ENCODE measurements at places on chromosomes 7 and 10.

- DNase-seq = no peak
These were observed 11.3 kb upstream of the MRPS24 start for GRCh38 chr7:43880596-43880995.

GRCh38 chr7:131873581-131873980, 317.2 kb upstream of the PODXL start:
- DNase-seq = no peak

- no peak for DNase-seq
These were observed 119.6 kb downstream of the DOCK1 start for GRCh38 chr10:127024685-127025435.

GRCh38 chr10:34207343-34207742, 607.8 kb downstream of the PARD3 start:
- DNase-seq = no peak

- DNase-seq = no peak
These were observed 104.7 kb downstream of the DGKI start for GRCh38 chr7:137742051-137742450.

DNA sequence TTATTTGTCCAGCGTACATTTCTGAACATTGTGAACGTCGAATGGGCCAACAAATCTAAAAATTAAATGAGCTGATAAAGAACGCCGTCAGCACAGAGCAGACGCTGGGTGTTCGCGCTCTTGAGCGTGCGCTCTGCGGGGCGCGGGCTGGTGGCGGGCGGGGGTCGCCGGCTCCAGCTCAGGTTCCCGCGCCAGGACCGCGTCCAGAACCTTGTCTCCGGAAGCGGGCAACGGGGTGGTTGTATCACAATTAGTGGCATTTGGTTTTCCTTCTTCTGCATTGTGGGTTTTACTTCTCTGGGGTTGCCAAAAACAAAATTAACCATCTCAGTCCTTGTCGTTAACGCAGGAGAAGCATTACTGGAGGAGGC, 2.4 kb downstream of the CYP2E1 start:
- DNase-seq = no peak

- DNase-seq = no peak
These were observed 75.4 kb downstream of the FAM171A1 start for GRCh38 chr10:15295537-15296325.

DNA sequence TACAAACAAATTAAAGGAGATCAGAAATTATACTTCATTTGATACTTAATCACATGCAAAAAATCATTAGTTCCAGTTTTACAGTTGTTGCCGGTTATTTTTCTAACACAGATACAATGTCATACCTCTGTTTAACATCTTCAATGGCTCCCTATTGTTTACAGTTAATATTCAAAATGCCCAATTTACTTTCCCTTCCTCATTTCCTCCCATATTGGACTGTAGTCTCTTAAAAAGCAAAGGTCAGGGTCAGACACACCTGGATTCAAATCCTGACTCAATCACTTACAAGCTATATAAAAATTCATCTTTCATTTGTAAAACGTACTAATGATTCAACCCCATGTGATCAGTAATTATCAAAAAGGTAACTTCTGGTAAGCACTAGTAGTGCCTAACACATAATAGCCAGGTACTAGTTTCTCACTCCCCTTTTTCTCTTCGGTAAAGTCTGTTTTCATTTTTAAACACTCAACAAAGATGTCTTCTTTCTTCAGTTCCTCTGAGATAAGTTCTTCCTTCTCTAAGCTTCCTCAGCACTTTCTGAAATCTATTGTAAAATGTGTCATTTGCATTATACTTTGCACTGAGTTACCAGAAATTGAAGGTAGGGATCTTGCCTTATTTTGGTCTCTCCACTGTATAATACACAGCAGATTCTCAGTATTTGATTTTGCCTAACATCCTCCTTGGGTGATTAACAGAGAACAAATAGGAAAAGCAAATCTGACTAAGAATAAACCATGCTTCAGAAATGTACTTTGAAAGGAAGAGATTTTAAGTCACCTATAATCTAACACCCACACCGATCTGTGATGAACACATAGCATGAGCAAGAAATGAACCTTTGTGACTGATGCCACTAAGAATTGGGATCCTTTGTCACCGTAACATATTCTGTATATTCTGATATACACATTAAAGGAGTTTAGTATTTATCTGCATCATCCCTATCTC, 16.1 kb downstream of the KMT2C start:
- DNase-seq = no peak

GRCh38 chr7:131835141-131835540, 278.7 kb upstream of the PODXL start:
- no peak for DNase-seq

DNA sequence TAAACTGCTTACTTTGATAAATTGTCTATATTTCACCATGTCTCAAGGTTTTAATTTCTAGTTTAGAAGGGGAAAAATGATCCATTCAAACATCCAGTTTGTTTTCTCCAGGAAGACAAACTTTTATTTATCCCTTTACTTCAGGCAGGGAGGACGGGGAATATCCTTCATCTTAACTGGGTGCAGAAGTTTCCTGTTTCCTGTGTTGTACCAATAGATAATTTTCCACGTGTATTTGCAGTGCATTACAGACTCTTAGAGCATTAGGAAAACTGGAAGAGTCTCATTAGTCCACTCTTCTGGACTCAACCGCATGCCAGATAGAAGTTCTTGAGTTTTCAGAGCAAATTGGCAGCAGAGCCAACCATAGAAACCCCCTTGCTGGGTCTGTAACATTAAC, 39.4 kb upstream of the PIP4K2A start:
- no peak for DNase-seq

DNA sequence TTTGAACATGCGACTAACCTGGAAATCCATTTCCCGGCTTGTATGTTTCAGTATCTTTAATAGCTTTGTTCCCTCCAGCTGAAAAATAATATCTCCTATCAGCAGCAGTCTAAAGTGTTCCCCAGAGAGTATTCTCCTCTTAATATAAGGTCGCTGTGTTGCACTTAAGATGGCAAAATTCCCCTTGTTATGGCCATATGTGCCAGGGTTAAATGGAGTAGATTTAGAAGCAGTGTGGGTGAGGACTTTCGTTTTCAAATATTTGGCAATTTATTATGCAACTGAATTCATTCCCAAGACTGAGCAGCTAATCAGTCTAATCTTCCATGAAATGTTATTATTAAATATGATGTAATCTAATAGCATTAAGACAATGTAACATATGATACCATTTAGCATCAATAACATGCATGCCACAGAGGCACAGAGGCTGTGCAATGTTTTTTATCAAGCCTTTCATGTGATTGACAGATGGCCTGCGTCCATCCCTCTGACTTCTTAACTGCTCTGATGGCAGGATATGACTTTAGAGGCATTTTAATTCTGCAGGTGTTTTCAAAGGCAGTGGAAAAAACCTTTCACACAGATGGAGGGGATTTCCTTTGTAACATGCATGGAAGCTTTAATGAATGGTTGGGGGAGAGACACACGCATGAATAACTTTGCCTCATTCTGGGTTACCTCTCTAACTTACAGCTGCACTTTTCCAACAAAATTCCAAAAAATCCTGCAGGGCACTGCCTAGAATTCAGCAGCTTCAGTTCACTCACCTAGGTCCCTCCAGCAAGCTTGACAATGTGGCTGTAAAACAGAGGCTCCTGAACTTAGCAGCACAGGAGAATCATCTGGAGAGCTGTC, 55.1 kb upstream of the ZPBP start:
- no peak for DNase-seq

- no peak for DNase-seq
These were observed 32.5 kb upstream of the DOCK1 start for GRCh38 chr10:126872768-126873167.

- no peak for DNase-seq
These were observed 576 bp upstream of the CSGALNACT2 start for GRCh38 chr10:43137717-43138020.

DNA sequence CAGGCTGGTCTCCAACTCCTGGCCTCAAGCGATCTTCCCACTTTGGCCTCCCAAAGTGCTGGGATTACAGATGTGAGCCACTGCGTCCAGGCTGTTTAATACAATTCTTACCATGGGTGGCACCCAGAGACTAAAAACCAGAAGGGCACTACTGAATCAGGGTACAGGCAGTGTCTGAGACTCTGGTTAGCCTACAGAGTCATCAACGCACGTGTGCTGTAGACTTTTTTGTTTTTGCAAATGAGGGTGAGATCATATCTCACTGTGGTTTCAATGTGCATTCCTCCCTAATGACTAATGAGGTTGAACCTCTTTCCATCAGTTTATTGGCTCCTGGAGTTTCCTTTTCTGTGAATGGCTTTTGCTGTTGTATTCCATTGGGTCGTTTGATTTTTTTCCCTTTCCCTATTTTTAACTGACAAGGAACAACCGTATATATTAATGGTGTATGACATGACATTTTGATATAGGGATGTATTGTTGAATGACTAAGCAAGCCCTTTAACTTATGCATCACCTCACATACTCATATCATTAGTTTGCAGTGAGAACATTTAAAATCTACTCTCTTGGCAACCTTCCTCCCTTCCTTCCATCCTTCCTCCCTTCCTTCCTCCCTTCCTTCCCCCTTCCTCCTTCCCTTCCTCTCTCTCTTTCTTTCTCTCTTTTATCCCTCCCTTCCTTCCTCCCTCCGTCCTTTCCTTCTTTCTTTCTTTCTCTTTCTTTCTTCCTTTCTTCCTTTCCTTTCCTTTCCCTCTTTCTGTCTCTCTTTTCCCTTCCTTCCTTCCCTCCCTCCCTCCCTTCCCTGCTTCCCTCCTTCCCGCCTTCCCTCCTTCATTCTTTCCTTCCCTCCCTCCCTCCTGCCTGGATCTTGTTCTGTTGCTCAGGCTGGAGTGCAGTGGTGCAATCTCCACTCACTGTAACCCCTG, 9.3 kb upstream of the TMEM270 start:
- DNase-seq = no peak

GRCh38 chr7:21361413-21362125, 66.3 kb upstream of the SP4 start:
- DNase-seq = no peak

GRCh38 chr7:26151096-26151495, 902 bp upstream of the NFE2L3 start:
- DNase-seq = no peak

- no peak for DNase-seq
These were observed 110.1 kb upstream of the RHEB start for GRCh38 chr7:151629713-151630272.

DNA sequence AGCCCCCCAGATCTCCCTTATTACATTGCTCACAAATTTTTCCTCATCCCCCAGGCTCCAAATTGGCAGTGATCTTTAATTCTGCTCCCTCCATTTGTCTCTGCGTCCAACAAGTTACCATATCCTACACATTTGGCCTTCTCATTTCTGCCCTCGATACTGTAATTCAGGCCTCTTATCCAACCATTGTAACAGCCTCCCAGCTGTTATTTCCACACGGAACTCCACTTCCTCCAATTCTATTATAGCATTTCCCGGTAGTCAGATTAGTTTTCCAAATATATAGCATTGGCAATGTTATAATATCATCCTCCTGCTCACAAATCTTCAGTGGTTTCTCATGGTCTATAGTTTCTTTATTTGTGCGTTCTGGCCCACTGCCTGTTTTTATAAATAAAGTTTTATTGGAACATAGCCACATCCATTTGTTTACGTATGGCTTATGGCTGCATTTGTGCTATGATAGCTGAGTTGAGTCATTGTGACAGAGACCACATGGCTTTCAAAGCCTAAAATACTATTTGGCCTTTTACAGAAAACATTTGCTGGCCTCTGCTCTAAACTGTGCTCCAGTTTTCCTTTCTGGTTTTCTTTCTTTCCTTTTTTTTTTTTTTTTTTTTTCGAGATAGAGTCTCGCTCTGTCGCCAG, 126.5 kb upstream of the ZNF438 start:
- DNase-seq = no peak

DNA sequence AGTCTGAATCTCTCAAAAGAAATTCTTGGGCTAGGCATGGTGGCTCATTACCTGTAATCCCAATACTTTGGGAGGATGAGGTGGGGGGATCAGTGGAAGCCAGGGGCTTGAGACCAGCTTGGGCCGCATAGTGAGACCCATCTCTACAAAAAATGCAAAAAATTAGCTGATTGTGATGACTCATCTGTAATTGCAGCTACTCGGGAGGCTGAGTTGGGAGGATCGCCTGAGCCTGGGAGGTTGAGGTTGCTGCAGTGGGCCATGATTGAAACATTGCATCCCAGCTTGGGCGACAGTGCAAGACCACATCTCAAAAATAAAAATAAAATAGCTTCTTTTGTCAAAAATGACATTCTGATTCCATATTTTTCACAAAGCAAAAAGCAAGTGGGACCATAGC, 644.8 kb upstream of the FOXK1 start:
- no peak for DNase-seq

GRCh38 chr7:15862016-15862780, 175.7 kb upstream of the MEOX2 start:
- no peak for DNase-seq

DNA sequence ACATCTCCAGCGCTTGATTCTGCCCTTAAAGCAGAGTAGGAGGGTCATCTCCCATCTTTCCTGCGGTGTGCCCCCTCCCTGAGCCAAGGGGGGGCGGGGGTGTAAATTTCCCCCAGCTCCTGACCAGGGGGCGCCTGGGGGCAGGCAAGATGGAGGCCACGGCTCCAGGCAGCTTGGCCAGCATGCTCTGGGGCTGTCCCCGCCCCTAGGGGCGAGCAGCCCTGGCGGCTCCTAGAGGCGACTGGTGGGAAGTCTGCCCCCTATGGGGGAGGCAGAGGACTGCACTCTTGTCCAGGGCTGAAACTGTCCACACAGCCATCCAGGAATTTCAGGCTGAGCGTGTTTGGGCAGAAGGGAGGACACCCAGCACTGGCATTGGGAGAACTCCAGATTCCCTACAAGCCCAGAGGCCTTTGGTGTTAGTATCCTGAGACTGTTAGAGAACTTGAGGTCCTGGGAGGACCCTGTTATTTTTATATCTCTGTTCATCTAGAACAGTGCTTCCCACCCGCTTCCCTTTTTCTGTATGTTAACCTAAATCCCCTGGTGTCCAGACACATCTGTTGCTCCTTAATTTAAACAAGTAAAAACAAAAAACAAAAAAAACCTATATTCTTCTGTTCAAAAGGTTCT, 4.6 kb downstream of the STRA8 start:
- no peak for DNase-seq

- DNase-seq = no peak
These were observed 2.0 kb upstream of the SLC16A12 start for GRCh38 chr10:89537364-89537763.

- no peak for DNase-seq
These were observed 17.1 kb downstream of the MCU start for GRCh38 chr10:72709041-72709440.

Measured in cortex of kidney (tissue), 1 donor.